Adipocyte (in vitro differentiated cells): ENCODE measurements at places on chromosomes 7 and 10.
A peak's percentile ranks its signal among the peaks of the same experiment; 100 is the strongest.

DNA sequence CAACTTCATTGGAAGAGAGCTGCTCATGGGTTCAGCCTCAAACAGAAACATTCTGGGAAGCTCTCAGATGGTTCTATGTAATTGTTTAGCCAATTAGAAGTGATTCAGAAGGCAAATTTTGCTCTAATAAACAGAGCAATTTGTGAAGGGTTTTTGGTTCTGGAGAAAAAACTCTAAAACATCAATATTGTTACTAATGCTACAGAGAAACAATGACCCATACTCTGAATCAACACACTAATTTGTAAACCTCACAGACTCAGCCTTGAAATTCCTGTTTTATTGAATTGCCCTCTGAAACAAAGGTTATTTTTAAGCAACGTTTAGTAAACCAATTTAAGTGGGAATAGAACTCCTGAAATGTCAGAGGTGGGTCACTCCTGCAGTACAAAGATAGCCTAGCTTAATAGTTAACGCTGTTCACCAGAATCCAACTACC, 171.6 kb upstream of the SVIL start:
- DNase-seq = no peak

GRCh38 chr7:28355635-28356319, 56.5 kb upstream of the CREB5 start:
- DNase-seq = no peak

- DNase-seq = no peak
Measured at GRCh38 chr10:30115626-30115940, 56.2 kb upstream of the JCAD start.

GRCh38 chr10:53569455-53569854, 796.9 kb upstream of the MBL2 start:
- no peak for DNase-seq

GRCh38 chr7:132577206-132578049, 1.2 kb upstream of the PLXNA4 start:
- DNase-seq = peak; percentile 79

GRCh38 chr10:111999205-111999914, 184.2 kb downstream of the GPAM start:
- DNase-seq = no peak

- DNase-seq = no peak
Measured at GRCh38 chr10:17366705-17367104, 87.7 kb downstream of the ST8SIA6 start.

DNA sequence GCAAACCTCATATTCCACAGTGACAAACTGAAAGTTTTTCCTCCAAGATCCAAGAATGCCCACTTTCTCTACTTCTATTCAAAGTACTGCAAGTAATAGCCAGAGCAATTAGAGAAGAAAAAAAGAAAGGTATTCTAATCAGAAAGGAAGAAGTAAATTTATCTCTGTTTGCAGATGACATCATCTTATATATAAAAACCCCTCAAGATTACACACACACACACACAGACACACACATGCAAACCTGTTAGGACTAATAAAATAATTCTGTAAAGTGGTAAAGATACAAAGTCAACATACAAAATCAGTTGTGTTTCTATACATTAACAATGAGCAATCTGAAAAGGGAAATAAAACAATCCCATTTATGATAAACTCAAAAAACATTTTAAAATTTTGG, 44.7 kb upstream of the AASS start:
- DNase-seq = no peak

- DNase-seq = no peak
Measured at GRCh38 chr7:106590209-106590816, 70.6 kb downstream of the CCDC71L start.

DNA sequence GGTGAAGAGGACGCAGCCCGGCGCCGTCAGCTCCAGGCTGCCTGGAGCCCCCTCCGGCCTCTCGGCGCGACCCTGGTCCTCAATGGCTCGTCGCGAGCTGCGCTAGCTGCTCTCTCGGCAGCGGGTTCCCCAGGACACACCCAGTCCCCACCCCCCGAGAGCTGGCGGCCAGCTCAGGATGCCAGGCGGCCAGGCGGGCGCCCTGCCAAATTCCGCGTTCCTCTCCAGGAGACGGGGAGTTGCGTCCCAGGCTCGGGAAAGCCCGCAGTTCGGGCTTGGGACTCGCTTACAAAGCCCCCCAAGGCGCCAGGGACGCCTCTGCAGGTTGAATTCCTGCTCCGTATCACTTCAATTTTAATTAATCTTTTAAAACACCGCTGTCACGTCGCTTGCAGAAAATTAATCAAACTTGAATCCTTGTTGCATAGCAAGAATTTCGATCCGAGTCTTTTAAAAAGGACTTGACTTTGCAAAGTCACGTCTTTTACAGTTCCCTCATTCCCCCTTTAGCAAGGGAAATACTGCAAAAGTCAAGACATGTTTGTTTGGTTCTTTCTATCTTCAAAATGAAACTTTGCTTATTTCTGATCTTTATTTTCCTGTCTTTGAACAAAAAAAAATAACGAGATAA, 28.2 kb downstream of the SKIDA1 start:
- peak; percentile 94 for DNase-seq

DNA sequence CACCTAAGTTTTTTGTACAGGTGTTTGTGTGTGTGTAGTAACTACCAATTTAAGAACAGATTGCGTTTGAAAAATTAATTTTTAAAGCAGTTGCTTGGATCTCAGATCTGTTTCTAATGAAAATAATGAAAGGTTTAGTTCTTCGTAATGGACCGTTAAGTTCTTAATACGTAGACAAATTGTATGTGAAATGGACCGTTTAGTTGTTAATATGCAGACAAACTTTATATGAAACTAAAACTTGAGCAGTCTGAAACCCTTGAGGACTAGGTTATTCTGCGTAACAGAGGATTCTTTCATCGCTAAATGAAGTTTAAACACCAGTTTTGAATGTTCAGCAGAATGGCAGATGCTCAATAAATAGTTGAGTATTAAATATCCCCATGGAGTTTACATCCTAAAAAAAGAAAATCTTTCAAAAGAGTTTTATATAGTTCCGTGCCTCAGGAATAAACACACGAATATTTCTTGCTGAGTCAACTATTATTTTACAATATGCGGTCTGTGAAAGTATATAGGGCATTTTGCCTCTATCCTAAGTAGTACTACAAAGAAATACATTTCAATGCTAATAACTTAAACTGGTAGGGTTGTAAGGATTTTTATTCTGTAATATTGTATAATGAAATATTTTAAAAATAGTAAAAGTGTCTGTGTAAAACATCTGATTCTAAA, 1.2 kb downstream of the DBF4 start:
- peak; percentile 26 for DNase-seq
